ENCODE measurements at places on chromosomes 11 and 22.
A peak's percentile ranks its signal among the peaks of the same experiment; 100 is the strongest.

GRCh38 chr22:27772984-27773498, 28.5 kb downstream of the MN1 start:
- peaks cover 3% of the 10 kb centered on the region for H3K36me3 ChIP-seq
- peaks cover 21% of the 10 kb centered on the region for H3K4me1 ChIP-seq
- no peak overlapping the region for H3K27ac ChIP-seq
- H3K27me3 ChIP-seq, result no peaks in the 10 kb centered on the region
- H3K4me3 ChIP-seq, result no peak overlapping the region

- no peaks in the 10 kb centered on the region for H3K36me3 ChIP-seq
- no peak overlapping the region for H3K27ac ChIP-seq
- H3K4me3 ChIP-seq, result peak overlapping the region; percentile 28
- peaks cover 54% of the 10 kb centered on the region for H3K4me1 ChIP-seq
These were observed 15.1 kb downstream of the TBC1D22A start for GRCh38 chr22:46777609-46777970.

- H3K4me1 ChIP-seq, result peaks cover 10% of the 10 kb centered on the region
- no peaks in the 10 kb centered on the region for H3K27me3 ChIP-seq
- no peak overlapping the region for H3K27ac ChIP-seq
- peaks cover 10% of the 10 kb centered on the region for H3K36me3 ChIP-seq
- DNase-seq, result peak; percentile 67
These were observed 44.5 kb downstream of the RAB6A start for GRCh38 chr11:73716153-73717056.

- H3K27ac ChIP-seq, result no peak overlapping the region
- H3K4me1 ChIP-seq, result no peaks in the 10 kb centered on the region
- no peaks in the 10 kb centered on the region for H3K27me3 ChIP-seq
- no peak for DNase-seq
These were observed 96.1 kb upstream of the AKIP1 start for GRCh38 chr11:8814923-8815240.

GRCh38 chr11:10503221-10503620, 37.8 kb downstream of the RNF141 start:
- no peak overlapping the region for H3K4me3 ChIP-seq
- H3K27ac ChIP-seq, result no peak overlapping the region

DNA sequence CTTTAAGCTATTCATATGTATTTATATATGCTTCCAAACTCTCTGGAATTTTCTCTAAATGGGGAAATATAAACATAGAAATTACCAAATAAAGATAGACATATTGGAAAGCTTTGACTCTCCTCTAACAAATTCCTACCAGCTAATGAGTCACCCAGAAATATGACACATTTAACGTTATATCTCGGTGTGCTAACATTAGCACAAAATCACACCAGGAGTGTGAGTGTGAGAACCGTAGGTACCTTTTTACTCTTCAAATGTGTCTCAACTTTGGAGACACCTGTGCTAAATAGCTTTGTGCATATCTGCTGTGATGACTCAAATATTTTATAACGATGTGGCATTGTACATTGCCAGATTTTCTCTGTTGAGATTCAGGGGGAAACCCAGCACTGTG, 714.4 kb downstream of the METTL15 start:
- DNase-seq, result no peak
- no peaks in the 10 kb centered on the region for H3K36me3 ChIP-seq
- H3K4me1 ChIP-seq, result no peaks in the 10 kb centered on the region
- no peak overlapping the region for H3K27ac ChIP-seq
- H3K27me3 ChIP-seq, result no peaks in the 10 kb centered on the region

GRCh38 chr22:31897842-31898805, 46.2 kb upstream of the YWHAH start:
- no peaks in the 10 kb centered on the region for H3K4me1 ChIP-seq
- H3K36me3 ChIP-seq, result peaks cover 57% of the 10 kb centered on the region
- H3K27me3 ChIP-seq, result no peaks in the 10 kb centered on the region
- no peak overlapping the region for H3K4me3 ChIP-seq

GRCh38 chr22:28783786-28784671, 11.5 kb downstream of the CCDC117 start:
- H3K36me3 ChIP-seq, result peaks cover 33% of the 10 kb centered on the region
- H3K4me3 ChIP-seq, result no peak overlapping the region
- H3K27ac ChIP-seq, result peak overlapping the region; percentile 52
- no peaks in the 10 kb centered on the region for H3K27me3 ChIP-seq
- peaks cover 1% of the 10 kb centered on the region for H3K4me1 ChIP-seq

DNA sequence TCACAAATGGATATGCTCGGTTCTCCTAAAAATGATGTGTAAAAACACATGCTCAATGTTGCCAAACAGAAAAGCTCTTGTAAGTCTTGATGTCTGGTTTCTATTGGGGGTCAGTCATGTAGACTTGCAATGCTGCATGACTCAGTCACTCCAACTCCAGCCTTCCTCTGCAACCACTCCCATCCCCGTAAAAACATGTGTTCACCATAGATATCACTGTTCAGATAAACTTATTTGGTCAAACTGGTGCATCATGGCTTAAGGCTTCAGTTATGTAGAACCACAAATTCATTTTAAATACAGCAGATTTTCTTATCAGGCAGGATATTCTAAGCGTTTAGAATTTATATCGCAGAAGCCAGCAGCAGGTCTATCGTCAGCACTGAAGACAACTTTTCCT, 298.4 kb upstream of the LUZP2 start:
- peak; percentile 59 for DNase-seq
- H3K27ac ChIP-seq, result no peak overlapping the region
- no peaks in the 10 kb centered on the region for H3K4me1 ChIP-seq
- H3K4me3 ChIP-seq, result no peak overlapping the region

DNA sequence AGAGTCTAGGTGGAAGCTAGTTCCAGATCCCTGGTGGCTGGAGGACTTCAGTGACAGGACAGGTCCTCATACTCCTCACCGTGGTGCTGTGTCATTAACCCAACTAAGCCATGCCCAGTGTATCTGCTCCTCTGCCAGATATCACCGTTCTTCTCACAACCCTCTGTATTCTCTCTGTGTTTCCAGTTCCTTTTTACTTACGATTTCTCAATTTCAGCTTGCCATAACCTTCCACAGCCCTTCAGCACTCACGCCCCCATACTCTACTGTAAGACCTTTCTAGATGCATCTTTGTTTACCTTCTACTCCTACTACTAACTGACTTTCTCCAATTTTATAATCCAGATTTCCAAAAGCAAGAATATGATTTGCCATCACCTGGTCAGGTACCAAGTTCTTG, 26.1 kb upstream of the RIC3 start:
- DNase-seq, result no peak
- no peak overlapping the region for H3K27ac ChIP-seq
- H3K4me1 ChIP-seq, result peaks cover 7% of the 10 kb centered on the region
- H3K4me3 ChIP-seq, result no peak overlapping the region

DNA sequence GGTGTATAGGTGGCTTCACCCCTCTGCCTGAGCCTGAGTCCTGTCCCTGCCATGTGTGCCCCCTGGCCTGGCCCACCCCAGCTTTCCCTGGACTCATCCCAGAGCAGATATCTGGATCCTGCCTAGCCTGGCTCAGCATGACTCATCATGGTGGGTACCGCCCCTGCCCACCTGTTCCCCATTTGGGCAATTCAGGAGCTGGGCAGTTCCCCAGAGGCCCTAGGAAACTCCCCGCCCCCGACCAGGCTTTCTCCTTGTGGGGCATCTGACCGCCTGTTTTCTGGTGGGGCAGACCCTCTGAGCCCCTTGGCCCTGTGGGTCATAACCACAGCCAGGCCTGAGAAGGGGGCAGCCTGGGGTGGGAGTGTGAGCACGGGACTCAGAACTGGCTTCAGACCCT, 4.4 kb downstream of the TSPO start:
- H3K4me3 ChIP-seq, result no peak overlapping the region
- peaks cover 38% of the 10 kb centered on the region for H3K4me1 ChIP-seq
- no peaks in the 10 kb centered on the region for H3K27me3 ChIP-seq
- no peaks in the 10 kb centered on the region for H3K36me3 ChIP-seq

GRCh38 chr22:38295863-38296262, 21.4 kb downstream of the CSNK1E start:
- peaks cover 88% of the 10 kb centered on the region for H3K36me3 ChIP-seq
- no peak for DNase-seq
- H3K27me3 ChIP-seq, result no peaks in the 10 kb centered on the region
- H3K27ac ChIP-seq, result no peak overlapping the region

DNA sequence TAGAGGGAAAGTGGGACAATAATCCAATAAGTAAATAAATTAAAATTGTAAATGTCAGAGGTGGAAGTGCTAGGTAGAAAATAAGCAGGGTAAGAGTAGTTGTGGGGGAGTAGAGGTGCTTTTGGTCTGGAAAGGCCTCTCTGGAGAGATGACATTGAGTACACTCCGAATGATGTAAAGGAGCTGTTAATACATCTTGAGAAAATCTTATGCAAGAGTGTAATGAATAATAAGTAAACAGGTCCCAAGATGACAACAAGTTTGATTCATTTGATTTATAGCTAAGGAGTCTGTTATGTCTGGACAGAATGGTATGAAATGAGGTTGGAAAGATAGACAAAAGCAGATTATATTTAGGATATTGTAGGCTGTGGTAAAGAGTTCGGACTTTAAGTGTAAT, 87.5 kb downstream of the TMEM135 start:
- H3K4me1 ChIP-seq, result no peaks in the 10 kb centered on the region
- H3K27ac ChIP-seq, result no peak overlapping the region
- no peak overlapping the region for H3K4me3 ChIP-seq

DNA sequence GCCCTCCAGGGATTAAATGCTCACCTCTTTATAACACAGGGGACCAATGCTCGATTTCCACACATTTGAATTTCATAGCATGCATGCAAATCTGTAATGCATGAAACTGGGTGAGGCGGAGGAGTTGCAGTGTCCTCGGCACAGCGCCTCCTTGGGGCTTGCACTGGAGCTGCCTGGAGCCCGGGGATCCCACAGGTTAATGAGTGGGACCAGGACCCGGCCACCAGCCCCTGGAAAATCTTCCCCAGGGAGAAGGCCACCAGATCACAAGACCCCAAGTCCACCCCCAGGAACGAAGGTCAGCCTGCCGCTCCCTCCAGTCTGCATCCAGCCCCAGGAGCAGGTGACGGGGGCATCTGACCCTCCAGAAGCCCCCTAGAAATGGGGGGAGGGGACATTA, 119.1 kb downstream of the MN1 start:
- H3K36me3 ChIP-seq, result no peaks in the 10 kb centered on the region
- H3K4me3 ChIP-seq, result no peak overlapping the region
- DNase-seq, result no peak
- no peak overlapping the region for H3K27ac ChIP-seq
- peaks cover 3% of the 10 kb centered on the region for H3K4me1 ChIP-seq
- no peaks in the 10 kb centered on the region for H3K27me3 ChIP-seq

GRCh38 chr11:61985869-61986268, 18.4 kb upstream of the FTH1 start:
- no peaks in the 10 kb centered on the region for H3K4me1 ChIP-seq
- no peak overlapping the region for H3K27ac ChIP-seq
- no peaks in the 10 kb centered on the region for H3K36me3 ChIP-seq
- DNase-seq, result no peak
- H3K4me3 ChIP-seq, result no peak overlapping the region

- no peaks in the 10 kb centered on the region for H3K4me1 ChIP-seq
- no peak for DNase-seq
- H3K36me3 ChIP-seq, result no peaks in the 10 kb centered on the region
- H3K4me3 ChIP-seq, result no peak overlapping the region
These were observed 25.8 kb downstream of the GGTLC2 start for GRCh38 chr22:22670076-22670795.

- H3K36me3 ChIP-seq, result no peaks in the 10 kb centered on the region
- H3K4me1 ChIP-seq, result no peaks in the 10 kb centered on the region
- H3K4me3 ChIP-seq, result no peak overlapping the region
- H3K27ac ChIP-seq, result no peak overlapping the region
- DNase-seq, result no peak
These were observed 9.6 kb upstream of the SC5D start for GRCh38 chr11:121282886-121283502.

DNA sequence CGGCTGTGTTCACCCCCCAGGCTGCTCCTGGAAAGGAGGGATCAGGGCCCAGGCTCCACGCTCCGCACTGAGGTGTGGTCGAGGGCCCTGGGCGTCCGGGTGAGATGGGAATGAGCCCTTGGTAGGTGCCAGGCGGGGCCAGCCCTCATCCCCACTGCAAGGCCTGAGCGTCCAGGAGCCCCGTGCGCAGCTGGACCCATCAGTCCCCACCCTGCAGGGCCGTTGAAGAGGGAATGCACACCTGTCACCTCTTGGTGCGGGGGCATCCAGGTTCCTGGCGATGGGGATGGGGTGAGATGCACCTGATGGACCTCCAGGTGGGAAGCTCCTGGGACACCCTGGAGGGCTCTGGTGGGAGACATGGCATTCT, 72.2 kb downstream of the KCNQ1 start:
- H3K36me3 ChIP-seq, result no peaks in the 10 kb centered on the region
- H3K27me3 ChIP-seq, result no peaks in the 10 kb centered on the region
- H3K27ac ChIP-seq, result no peak overlapping the region
- no peak overlapping the region for H3K4me3 ChIP-seq

- peaks cover 20% of the 10 kb centered on the region for H3K4me1 ChIP-seq
- H3K27me3 ChIP-seq, result no peaks in the 10 kb centered on the region
- H3K27ac ChIP-seq, result no peak overlapping the region
- no peak for DNase-seq
- peaks cover 5% of the 10 kb centered on the region for H3K36me3 ChIP-seq
These were observed 8.3 kb downstream of the SRSF8 start for GRCh38 chr11:95074792-95075563.

- H3K4me3 ChIP-seq, result peak overlapping the region; percentile 38
- H3K27ac ChIP-seq, result no peak overlapping the region
- peaks cover 98% of the 10 kb centered on the region for H3K4me1 ChIP-seq
- H3K36me3 ChIP-seq, result no peaks in the 10 kb centered on the region
- no peak for DNase-seq
- H3K27me3 ChIP-seq, result no peaks in the 10 kb centered on the region
These were observed 17.4 kb downstream of the SMCO4 start for GRCh38 chr11:93525601-93526345.
